ENCODE measurements at places on chromosomes 6 and 20.

DNA sequence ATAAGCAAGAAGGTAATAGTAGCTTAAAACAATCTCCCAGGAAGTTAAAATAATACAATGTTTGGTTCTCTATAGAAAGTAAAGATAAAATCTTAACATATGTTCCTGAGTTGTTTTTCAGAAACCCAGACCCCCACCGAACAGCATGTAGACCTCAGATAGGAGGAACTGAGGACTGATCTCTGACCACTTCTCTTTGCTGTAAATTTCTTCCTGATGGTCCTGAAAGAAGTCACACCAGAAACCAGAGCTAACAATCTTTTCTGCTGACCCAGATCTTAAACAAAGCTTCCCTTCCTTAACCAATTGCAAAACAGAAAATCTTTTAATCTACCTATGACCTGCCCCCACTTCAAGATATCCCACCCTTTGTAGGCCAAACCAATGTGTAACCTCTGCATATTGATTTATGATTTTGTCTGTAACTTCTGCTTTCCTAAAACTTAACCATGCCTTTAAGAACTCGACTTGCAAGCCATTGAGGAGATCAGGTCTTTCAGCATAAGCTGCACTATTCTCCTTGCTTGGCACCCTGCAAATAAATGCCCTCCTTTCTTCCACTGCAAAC is 21.9 kb upstream of the BEND6 start:
- no peak for DNase-seq

DNA sequence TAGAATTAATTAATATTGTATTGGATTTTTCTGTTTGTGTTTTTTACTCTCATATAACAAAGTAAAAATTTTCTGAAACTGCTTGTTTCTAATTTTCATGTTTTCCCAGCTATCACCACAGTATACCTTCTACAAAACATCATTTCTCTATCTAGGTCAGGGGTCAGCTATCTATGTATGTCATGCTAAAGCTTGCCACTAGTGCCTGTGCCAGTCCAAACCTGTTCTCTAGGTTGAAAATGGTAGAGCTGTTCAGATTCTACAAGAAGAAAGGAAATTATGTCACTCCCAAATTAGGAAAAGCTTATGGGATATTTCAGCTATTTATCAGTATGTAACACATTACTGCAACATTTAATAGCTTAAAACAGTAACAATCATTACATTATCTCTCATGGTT is 5.8 kb upstream of the ME1 start:
- no peak for DNase-seq

- DNase-seq = no peak
These were observed 598 bp downstream of the PI16 start for GRCh38 chr6:36955136-36955535.

- no peak for DNase-seq
These were observed 188.3 kb upstream of the MARCKS start for GRCh38 chr6:113668641-113669408.

GRCh38 chr6:5776104-5776503 is 230.6 kb downstream of the NRN1 start:
- no peak for DNase-seq

DNA sequence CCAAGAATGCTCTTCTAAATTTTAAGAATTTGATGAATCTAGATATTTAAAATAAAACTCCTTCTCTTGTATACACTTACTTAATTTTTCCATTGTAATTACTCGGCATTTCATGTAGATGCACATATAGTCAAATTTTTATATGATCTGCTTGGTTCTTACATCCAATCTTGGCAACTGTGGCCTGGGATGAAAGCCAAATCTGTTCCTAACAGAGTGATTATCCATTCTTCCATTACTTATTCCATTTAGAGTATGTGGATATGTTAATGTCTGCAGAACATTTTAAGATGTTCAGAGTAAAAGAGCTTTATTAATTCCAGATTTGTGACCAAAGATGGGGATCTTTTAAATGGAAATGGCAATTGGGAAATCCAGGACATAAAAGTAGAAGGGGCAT is 144.1 kb upstream of the PDE7B start:
- no peak for DNase-seq

- DNase-seq = no peak
These were observed 13.2 kb upstream of the RNF8 start for GRCh38 chr6:37340639-37340943.

DNA sequence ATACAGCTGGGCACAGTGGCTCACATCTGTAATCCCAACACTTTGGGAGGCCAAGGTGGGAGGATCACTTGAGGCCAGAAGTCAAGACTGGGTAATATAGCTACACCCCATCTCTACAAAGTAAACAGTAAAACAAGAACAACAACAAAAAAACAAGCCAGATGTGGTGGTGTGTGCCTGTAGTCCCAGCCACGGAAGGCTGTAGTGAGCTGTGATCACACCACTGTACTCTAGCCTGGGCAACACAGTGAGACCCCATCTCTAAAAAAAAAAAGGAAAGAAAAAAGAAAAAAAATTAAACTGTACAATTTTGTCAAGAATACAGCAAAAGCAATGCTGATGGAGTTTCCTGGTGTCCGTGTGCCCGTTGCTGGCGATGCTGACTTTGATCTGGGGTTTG is 47.2 kb upstream of the SLCO4A1 start:
- no peak for DNase-seq

DNA sequence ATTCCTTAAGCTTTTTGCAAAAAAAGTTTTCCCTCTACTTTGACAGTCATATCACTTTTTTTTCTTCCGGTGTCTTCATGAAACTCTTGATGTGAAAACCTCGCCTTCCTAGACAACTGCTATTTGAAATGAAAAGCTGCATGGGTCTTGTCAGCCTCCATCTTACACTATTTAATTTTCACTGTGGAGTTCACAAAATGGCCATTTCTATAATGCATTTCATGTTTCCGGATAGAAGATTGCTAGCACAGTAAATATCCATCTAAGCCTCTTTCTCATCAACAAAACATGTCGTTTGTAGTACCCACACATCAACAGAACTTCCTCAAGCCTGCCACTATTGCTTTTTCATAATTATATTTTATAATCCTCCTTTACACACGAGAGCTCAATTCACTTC is 204.9 kb upstream of the ID4 start:
- DNase-seq = peak; percentile 99

DNA sequence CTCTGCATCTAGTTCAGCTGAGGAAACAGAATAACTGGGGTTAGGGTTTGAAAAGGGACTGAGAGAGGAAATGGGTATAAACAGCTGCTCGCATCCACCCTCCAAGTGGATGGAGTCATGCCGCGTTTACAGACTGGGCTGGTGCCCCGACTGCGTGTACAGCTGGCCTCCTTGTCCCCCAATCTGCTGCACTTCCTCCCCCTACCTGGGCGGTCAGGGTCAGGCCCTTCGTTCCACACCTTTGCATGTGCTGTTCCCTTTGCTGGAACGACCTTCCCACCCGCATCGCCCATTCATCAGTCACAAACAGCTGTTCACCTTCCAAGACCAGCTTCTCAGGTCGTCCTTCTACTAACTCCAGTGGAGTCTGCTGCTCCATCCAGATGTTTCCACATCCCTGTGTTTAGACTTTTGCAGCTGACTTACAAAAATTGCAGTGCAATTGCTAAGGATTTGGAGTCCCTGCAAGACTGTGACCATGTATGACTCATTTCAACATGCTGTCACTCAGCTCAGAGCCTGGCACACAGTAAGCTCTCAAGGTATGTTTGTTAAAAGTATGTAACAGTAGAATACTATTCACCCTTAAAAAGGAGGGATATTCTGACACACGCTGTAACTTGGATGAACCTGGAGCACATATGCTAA is 129.3 kb downstream of the DTNBP1 start:
- no peak for DNase-seq

- no peak for DNase-seq
These were observed 22.3 kb upstream of the TBC1D32 start for GRCh38 chr6:121356575-121356974.

DNA sequence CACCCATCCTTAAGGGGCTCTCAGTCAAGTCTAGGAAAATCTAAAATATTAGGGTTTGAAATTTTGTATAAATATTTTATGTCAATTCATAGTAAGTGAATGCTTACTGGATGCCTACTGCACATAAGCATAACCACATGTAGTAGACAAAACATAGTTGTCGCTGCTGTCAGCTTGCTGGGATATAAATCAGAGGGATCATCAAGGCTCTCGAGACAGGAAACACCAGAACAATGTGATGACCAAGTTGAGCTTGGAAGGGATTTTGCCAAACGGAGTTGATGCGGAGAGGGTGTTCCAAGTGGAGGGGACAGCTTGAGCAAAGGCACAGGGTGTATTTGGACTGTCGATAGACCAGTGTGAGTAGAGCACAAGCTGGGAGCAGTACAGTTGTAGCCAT is 105.8 kb upstream of the SUPT3H start:
- no peak for DNase-seq

GRCh38 chr6:57135885-57136284 is 36.2 kb upstream of the BAG2 start:
- no peak for DNase-seq

GRCh38 chr6:26122402-26122792 is 35.2 kb downstream of the HFE start:
- no peak for DNase-seq

DNA sequence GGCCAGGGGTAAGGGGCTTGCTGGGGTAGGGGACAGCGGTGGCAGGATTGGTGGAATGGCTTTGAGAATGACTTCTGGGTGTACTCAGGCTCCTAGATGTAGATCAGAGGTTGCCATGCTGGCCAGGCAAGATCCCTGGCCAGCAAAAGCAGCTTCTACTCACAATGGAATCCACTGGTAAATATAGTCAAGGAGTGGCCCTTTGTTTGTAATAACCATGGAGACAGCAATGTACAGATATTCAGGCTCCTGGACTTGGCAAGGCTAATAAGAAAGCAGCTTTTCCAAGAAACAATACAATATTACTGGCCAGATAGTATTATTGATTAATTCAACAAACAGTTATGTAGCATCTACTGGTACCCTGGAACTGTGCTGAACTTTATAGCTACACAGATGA is 37.9 kb downstream of the CDH26 start:
- no peak for DNase-seq

GRCh38 chr20:20903773-20904500 is 191.5 kb upstream of the RALGAPA2 start:
- no peak for DNase-seq

GRCh38 chr6:128240024-128240428 is 280.4 kb downstream of the PTPRK start:
- no peak for DNase-seq

GRCh38 chr20:41499961-41500725 is 118.0 kb downstream of the CHD6 start:
- DNase-seq = no peak

DNA sequence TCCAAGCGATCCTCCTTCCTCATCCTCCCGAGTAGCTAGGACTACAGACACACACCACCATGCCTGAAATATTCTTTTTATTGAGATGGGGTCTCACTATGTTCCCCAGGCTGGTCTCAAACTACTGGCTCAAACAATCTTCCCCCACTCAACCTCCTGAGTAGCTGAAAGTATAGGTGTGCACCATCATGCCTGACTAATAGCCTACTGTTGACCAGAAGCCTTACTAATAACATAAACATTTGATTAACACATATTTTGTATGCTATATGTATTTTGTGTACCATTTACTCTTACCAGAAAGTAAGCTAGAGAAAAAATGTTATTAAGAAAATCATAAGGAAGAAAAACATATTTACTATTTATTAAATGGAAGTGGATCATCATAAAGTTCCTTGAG is 11.9 kb upstream of the WFDC10A start:
- DNase-seq = no peak

GRCh38 chr6:26205625-26206574 is 118.7 kb downstream of the HFE start:
- peak; percentile 11 for DNase-seq

Measured in DMS79 treated with DMSO at 0.1 percent for 48 hours (cell line).